ENCODE measurements at places on chromosomes 12 and 14. TPM values are rescaled to one million over a fixed set of nuclear protein-coding genes. Genes with fewer than 3 reads are reported as not detected.

ST8SIA1 gene
- polyA plus RNA-seq: 7.0 TPM

OASL gene
- polyA plus RNA-seq: not detected

NEUROD4 gene
- polyA plus RNA-seq: not detected

RFX4 gene
- polyA plus RNA-seq: 0.16 TPM

IL26 gene
- not detected for polyA plus RNA-seq

ITGA7 gene
- polyA plus RNA-seq: 43.3 TPM

GPX2 gene
- 1.1 TPM for polyA plus RNA-seq

BEGAIN gene
- 2.6 TPM for polyA plus RNA-seq

SLC10A1 gene
- 0.15 TPM for polyA plus RNA-seq

SMOC1 gene
- polyA plus RNA-seq: 1.2 TPM

TNFAIP2 gene
- 34.5 TPM for polyA plus RNA-seq

SPIC gene
- not detected for polyA plus RNA-seq

NXPH4 gene
- 5.8 TPM for polyA plus RNA-seq

OR2AP1 gene
- polyA plus RNA-seq: not detected

SLC6A12 gene
- polyA plus RNA-seq: 15.3 TPM

IKBIP gene
- polyA plus RNA-seq: 24.2 TPM

ENTPD5 gene
- 69.6 TPM for polyA plus RNA-seq

ZBTB25 gene
- polyA plus RNA-seq: 7.4 TPM

SLC25A21 gene
- polyA plus RNA-seq: 4.3 TPM

TMEM179 gene
- polyA plus RNA-seq: 1.1 TPM

P3H3 gene
- 35.2 TPM for polyA plus RNA-seq

RASSF9 gene
- polyA plus RNA-seq: 11.8 TPM

LIMA1 gene
- 84.2 TPM for polyA plus RNA-seq

KIAA0586 gene
- 25.1 TPM for polyA plus RNA-seq

LRTM2 gene
- polyA plus RNA-seq: 0.13 TPM

PRKAG1 gene
- polyA plus RNA-seq: 83.5 TPM

KCNA5 gene
- 2.4 TPM for polyA plus RNA-seq

HHIPL1 gene
- polyA plus RNA-seq: 1.8 TPM

TAS2R19 gene
- polyA plus RNA-seq: 1.6 TPM

PCED1B gene
- 6.3 TPM for polyA plus RNA-seq

ADAM21 gene
- 1.1 TPM for polyA plus RNA-seq

CLEC6A gene
- polyA plus RNA-seq: 0.07 TPM

EML5 gene
- polyA plus RNA-seq: 2.8 TPM

TMPRSS12 gene
- polyA plus RNA-seq: 0.10 TPM

ZNF84 gene
- polyA plus RNA-seq: 56.6 TPM
